Thoracic aorta endothelial cell (primary cell): ENCODE measurements at places on chromosomes 6 and 20. TPM values are rescaled to one million over a fixed set of nuclear protein-coding genes. Genes with fewer than 3 reads are reported as not detected.

SIRPB2 gene
- total RNA-seq, result 0.79 and 1.3 TPM in 2 replicates

TFEB gene
- total RNA-seq, result 1.7 and 2.9 TPM in 2 replicates

COX4I2 gene
- total RNA-seq, result not detected in 2 replicates

GABRR1 gene
- not detected in 2 replicates for total RNA-seq

SPATA25 gene
- total RNA-seq, result 0.79 and 1.2 TPM in 2 replicates

ERVFRD-1 gene
- total RNA-seq, result not detected in 2 replicates

ERMARD gene
- total RNA-seq, result 13.7 and 21.7 TPM in 2 replicates

PROKR2 gene
- not detected in 2 replicates for total RNA-seq

RIMS1 gene
- 0.07 and 0.93 TPM in 2 replicates for total RNA-seq
